ENCODE measurements at places on chromosomes 5 and 9.
A peak's percentile ranks its signal among the peaks of the same experiment; 100 is the strongest.

DNA sequence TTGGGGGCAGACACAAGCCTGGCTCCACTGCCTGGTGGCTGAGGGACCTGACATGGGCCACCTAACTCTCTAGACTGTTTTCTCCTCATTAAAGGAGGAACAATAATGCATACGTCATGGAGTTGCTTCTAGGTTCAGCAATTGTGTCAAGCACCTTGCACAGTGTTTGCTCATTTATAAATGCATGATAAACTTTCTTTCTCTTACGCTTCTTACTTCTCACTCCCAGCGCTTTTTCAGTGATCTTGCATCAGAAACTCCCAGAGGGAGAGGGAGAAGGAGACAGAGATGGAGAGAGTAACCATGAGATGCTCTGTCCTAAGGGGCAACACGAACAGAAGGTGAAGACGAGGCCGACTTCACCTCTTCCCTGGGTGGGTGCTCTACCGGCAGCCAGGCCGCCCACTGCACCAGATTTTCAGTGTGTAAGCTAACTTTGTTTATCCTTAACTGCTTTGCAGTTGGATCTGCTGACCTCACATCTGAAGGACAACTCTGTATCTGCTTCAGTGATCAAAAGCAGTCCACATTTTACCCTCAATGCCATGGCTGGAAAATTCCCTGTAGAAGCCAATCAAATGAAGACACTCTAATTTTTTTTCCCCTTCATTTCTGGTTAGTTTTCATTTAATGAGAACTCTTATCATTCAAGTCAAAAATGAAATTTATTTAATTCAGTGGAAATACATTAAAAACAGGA, 35.3 kb downstream of the MED27 start:
- DNase-seq: no peak

DNA sequence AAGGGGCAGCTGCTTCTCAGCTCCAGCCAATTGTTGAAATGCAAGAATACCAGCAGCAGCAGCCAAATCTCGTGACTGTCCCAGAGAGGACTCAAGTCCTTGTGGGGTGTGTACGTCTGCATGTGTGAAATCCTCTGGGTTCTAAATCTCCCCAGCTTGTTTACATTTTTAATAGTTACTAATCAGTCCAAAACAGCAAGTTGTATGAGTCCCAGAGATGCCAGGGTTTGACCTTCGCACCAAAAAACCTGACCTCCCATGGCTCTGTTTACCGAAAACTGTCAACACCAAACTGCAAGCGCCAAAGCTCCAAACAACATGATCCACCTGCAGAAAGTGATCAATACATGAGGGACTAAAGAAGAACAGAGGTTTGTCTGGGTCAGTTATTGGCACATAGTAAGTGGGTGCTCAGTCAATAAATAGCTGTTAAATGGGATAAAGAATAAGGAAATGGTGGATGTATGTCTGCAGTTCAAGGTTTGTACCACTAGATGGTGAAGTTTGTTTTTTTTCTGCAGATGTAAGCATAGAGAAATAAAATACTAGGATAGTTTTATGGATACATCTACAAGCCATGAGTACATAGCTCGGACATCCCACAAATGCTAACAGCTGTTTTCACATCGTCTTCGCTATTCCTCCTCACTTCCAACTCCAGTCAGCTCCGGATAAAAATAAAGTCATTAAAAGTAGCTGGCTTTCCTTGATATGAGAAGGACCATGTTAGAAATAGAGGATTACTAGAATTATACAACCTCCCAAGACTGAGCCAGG, 85.3 kb upstream of the ADRB2 start:
- peak; percentile 70 for DNase-seq

DNA sequence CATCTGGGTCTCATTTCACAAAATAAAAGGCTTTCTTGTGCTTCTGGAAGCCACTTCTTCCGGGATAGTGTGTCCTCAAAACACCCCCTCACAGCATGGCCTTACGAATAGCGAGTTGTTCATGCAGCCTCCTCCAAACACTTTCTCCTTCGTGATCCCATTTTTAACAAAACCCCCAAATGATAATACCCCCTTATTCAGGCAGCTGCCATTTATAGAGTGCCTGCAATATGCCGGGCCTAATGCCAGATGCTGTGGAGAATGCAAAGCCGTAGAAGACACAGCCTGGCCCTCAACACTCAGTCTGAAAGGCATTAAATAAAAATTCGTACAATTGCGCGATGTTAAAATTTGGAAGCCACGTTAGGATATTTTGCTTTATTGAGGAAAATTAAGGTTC, 66.4 kb upstream of the SLC44A1 start:
- DNase-seq: no peak

DNA sequence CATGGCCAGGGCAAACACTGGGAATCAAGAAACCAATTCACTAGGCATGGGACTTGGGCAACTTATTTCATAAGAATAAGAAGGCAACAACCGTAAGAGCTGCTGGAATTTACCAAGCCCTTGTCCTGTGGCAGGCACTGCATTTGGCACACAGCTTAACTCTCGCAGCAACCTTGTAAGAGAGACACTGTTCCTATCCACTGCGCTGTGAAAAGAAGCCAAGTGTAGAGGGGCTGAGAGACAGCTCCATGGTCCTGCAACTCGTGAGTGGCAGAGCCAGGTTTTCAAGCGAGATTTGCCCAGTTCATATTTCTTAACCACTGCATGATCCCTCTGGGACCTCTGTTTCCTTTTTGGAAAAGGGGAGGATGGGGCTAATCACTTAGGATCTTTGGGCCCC, 129.3 kb upstream of the STC2 start:
- DNase-seq: no peak

DNA sequence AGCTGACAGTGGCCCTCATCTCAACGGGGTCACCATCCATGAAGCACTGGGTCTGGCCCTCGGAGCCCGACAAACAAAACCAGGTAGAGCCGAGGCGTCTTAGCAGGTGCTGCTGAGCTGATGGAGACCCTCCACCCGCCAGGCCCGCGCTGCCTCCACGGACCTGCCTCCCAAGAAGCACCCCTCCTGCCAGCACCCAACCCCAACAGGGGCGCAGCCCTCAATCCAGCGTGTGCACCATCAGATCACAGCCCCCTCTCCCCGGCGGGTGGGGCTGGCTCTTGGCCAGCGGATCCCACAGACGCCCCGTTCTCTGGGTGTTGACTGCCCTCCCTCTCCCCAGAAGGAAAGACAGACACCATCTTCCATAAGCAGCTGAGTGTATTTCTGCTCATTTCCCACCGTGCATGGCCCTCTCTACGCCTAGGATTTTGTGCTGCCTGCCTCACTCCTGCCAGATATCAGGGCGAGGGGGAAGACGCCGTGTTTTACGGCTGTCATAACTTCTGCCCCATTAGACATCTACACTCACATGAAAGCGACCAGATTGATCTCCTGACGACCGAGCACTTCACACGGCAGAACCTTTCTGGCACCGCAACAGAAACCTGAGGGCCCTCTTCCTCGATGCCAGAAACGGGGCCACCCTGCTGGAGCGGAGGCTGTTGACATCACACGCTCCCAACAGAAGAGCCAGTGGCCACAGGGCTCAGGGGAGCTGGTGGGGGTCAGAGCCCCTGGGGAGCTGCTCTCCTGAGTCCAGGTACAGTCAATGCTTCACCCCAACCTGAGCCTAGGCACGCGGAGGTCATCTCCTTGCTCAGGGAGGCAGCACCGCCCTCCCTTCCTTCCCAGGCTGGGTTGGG, 12.4 kb downstream of the NACC2 start:
- DNase-seq: no peak

DNA sequence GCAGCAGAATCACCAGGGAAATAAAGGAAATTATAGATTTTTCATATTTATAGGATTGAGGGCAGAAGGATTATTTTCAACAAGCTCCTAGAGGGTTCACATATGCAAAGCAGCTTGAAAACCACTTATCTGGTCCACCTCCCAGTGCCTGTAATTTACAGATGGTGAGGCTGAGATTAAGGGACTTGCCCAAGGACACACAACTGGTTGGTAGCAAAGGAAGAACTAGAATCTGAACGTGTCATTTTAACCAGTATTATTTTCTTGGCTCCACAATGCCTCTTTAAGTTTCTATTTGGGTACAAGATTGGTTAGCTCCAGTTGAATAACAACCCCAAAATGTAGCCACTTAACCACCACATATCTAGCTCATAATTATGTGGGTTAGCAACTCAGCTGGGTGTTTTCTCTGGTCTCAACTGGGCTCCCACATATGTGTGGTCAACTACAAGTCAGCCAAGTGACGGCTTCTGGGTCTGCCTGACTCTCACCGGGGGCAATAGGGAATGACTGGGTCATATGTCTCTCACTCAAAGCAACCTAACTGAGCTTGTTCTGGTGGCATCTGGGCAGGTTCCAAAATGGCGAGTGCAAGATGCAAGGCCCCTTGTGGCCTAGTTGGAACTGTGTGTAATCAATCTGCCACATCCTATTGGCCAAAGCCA, 127.7 kb downstream of the ZDHHC21 start:
- no peak for DNase-seq

GRCh38 chr5:127961006-127961762, 122.4 kb upstream of the SLC12A2 start:
- no peak for DNase-seq

GRCh38 chr5:35393901-35394300, 163.6 kb upstream of the PRLR start:
- DNase-seq: no peak

DNA sequence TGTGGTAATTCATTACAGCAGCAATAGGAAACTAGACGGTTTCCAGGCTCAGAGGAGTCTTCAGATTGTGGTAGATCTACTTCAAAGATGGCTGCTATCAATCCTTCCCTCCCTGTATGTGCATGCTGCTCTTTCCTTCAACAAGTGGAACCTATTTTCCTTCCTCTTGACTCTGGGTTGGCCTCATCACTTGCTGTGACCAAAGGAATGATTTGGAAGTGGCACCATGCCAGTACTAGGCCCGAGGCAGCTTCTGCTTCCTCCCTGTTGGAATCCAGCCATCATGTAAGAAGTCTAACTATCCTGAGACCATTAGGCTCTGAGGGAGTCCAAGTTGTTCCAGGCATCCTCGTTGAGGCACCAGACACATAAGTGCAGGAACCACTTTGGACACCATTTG, 46.5 kb upstream of the MCTP1 start:
- DNase-seq: no peak

DNA sequence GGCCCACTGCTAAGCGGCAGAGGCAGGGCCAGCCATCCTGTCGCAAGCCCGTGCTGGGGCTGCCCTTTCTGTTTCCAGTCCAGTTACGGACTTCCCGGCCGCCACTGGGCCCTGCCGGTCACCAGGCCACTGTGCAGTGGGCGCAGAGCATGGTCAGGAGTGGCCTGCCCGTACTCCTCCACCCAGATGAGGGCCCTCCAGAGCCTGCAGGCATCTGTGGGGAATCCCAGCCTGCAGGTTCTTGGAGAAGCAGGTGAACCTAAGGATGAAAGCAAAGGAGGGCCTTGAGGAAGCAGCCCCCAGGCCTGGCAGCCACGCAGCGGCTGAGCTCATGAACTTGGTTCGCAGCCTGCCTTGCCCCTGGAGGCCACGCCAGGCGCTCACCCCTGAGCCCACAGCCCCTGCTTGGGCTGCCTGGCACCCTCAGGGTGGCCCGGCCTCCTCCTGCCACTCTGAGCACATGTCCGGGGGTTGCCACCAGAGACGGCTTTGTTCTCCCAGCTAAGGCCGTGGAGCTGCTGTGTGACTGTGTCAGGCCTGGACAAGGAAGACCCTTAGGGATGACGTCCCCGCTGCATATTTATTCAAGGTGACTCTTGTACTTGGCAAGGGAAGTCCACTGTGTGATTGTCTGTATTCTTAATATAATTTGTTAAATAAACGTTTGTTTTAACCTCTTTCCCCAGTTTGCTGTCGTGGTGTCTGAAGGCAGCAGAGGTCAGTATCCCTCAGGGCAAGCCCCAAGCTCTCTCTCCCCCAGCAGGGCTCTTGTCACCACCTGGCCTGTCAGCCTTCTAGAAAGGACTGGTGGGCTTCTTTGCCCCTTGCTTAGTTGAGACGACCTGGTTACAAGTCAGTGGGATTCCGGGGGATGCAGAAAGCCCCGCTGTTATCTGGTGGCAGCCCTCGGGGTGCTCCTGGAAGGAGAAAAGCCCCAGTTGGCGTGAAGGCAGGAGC, 107.1 kb upstream of the LMX1B start:
- DNase-seq: no peak

GRCh38 chr9:111298731-111299598, 31.1 kb downstream of the OR2K2 start:
- DNase-seq: no peak

GRCh38 chr9:86020731-86021130, 78.6 kb downstream of the GOLM1 start:
- no peak for DNase-seq

GRCh38 chr5:59040024-59040803, 457.3 kb downstream of the RAB3C start:
- DNase-seq: no peak

DNA sequence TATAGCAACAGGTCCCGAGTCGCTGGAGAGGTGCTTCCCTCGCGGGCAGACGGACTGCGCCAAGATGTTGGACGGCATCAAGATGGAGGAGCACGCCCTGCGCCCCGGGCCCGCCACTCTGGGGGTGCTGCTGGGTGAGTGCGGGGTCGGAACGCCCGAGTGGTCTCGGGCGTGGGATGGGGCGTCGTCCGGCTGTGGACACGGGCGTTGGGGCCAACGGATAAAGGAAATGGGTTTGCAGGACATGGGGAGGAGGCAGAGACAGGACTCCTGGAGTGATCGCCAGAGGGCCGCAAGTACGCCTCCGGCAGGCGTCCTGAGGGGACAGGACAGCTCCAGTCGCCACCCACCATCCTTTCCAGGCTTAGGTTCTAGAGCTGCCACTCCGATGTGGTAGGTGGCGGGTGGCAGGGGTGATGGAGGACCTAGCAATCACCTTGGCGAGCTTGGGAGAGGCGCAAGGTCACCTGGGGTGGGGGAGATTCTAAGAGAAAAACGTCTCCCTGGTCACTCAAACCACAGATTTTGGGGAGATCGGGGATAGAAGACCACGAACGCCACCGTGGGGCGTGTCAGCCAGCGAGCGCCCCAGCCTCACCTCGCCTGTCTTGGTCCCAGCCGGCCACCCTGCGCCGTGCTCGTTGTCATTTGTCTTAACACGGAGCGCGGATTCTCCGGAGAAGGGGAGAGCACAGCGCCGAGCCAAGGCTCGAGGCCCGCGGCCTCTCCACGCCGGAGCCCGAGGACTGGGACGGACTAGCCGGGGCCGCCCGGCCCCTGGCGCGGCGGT, 922 bp downstream of the LMX1B start:
- DNase-seq: no peak

DNA sequence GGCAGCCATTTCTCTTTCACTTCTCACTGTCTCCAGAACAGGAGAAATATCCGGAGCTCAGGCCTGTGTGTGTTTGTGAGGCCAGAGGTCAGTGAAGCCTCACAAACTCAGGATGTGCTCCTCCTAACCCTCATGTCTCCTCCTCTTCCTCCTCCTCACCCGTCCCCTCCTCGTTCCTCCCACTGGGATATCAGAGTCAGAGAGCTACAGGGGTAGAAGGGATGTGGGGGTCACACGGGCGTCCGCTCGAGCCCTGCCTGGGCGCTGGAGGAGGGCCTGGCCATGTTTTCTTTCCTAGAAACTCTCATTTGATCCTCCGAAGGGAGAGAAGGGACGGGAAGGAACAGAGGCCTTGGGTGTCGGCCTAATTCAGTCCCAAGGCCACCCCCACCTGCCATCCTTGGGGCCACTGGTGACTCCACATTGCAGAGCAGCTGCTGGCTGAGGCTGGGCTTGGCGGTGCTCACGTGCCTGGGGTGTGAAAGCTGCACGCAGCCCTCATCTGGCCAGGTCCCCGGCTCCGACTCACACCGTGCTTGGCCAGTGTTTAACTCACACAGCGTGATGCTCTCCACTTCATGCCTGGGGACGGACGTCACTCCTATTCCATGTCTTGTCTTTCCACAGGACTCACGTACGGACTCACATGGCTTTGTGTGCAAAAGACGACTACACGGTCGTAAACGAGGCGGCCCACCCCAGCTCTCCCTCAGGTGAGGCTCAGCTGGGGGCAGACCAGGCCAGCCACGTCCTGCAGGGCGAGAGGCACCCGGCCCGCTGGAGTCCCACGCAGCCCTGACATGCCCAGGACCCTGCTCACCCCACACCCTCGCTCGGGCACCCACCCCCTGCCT, 22.6 kb upstream of the SLC6A19 start:
- DNase-seq: no peak
